NCI-H446 (cell line): ENCODE measurements at places on chromosomes 5 and 9.

DNA sequence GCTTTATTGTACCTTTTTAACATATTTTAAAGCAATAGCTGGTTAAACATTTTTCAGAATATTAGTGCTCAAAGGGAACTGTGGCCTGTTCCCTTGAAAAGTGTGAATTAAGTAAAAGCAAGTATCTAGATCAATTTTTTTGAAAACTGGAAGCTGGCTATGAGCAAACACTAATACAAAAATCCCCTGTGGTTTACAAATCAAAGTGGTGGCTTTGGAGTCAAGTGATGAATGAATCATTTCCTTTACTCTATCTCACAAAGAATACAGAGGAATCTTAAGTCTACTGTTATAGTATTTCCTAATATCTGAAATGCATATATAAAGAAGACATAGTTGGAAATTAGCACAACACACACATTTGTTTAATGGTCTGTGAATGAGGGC is 212.4 kb upstream of the C9orf72 start:
- no peak for DNase-seq

GRCh38 chr5:68299105-68299504 is 83.5 kb downstream of the PIK3R1 start:
- DNase-seq: no peak

DNA sequence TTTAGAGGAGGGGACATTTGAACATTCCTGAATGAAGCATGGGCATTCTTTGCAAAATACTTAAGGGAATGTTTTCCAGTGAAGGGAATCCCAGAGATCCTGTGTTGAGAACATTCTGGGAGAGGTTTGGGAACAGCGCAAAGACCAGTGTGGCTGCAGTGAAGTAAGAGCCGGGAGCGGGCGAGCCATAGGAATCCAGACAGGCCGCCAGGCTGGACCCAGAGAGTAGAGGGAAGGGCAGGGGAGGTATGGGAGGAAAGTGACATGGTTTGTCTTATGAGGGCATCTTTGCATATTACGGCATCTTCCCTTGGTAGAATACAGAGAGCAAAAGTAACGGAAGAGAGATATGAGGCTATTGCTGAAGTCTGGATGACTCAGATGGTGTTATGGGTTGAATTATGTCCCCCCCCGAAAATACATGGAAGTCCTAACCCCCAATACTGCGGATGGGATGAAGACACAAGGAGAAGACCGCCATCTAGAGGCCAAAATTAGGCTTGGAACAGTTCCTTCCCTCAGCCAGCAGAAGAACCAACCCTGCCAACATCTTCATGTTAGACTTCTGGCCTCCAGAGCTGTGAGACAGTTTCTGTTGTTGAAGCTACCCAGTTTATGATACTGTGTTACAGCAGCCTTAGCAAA is 268.2 kb downstream of the MAST4 start:
- DNase-seq: peak; percentile 39

DNA sequence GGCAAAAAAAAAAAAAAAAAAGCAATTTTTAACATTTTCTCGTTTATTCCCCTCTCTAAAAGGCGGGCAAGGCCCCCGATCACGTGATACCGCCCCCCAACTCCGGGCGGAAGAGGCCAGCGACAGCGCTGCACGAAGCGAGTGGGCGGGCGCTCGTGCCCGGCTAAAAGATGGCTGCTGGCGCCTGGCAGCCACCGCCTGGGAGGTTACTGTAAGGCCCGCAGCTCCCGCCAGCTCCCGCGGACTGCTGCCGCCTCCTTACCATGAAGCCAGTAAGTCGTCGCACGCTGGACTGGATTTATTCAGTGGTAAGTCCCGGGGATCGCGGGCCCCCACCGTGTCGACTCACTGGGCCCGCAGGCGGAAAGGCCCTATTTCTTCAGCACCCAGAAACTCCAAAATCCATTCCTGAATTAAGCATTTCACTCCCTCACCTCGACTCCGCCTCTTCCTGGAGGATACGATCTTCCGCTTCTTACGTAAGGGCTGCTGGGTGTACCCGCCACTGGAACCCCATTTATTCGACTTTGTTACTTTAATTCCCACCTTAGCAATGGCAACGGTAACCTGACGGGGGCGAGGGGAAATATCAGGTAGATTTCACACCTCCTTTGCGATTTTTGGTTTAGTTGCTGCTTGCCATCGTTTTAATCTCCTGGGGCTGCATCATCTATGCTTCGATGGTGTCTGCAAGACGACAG is at the start of the genes SMIM27 and TOPORS:
Gene SMIM27, plus strand, starts transcription at position 156 of the 701 bp plus-strand sequence. Its CDS starts 108 bp downstream, at position 264.
Gene TOPORS, minus strand, starts transcription at position 415 of the 701 bp plus-strand sequence. Its CDS starts 150 bp downstream, at position 265.
- peak; percentile 87 for DNase-seq
